ENCODE measurements at places on chromosomes 1 and 21.

GRCh38 chr1:19737104-19737825, 62.5 kb downstream of the TMCO4 start:
- peak; percentile 35 for DNase-seq

GRCh38 chr1:174550296-174550695, 102.5 kb downstream of the GPR52 start:
- no peak for DNase-seq

- DNase-seq: no peak
These were observed 13.5 kb upstream of the FOXE3 start for GRCh38 chr1:47402591-47402990.

DNA sequence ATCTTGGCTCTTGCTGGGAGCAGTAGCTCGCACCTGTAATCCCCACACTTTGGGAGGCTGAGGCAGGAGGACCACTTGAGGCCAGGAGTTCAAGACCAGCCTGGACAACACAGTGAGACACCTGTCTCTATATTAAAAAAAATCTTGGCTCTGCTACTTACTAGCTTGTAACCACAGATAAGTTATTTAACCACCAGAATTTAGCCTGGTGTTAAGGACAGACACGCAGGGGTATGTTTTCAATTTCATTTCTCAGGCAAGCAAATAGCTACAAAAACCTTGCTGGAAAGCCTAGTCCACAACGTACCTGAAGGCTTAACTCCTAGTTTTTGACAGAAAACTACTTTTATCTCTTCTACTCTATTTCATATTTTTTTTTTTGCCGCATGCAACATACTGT, 24.8 kb upstream of the GFI1 start:
- DNase-seq: no peak

- DNase-seq: no peak
These were observed 52.8 kb downstream of the TENT5C start for GRCh38 chr1:117658676-117659075.

DNA sequence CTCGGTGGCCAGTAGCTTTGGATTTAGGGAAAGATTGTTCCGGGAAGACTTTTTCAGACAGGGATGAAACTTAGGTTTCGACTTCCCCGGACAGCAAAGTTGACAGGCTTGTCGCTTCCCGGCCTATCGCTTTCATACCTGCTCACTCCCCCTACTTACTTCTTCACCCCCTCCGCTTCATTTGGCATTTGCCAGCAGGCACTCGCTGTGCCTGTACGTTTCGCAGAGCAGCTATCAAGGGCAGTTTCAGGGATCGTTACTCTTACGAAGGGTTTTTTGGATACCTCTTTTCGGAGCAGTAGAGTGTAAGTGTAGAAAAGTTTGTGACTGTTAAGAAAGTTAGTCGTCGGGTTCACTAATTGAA, 393 bp downstream of the BLZF1 start:
- DNase-seq: peak; percentile 45

- DNase-seq: no peak
These were observed 38.3 kb downstream of the PTGFRN start for GRCh38 chr1:116948046-116948445.

GRCh38 chr1:26959270-26959669, 998 bp downstream of the KDF1 start:
- DNase-seq: no peak

DNA sequence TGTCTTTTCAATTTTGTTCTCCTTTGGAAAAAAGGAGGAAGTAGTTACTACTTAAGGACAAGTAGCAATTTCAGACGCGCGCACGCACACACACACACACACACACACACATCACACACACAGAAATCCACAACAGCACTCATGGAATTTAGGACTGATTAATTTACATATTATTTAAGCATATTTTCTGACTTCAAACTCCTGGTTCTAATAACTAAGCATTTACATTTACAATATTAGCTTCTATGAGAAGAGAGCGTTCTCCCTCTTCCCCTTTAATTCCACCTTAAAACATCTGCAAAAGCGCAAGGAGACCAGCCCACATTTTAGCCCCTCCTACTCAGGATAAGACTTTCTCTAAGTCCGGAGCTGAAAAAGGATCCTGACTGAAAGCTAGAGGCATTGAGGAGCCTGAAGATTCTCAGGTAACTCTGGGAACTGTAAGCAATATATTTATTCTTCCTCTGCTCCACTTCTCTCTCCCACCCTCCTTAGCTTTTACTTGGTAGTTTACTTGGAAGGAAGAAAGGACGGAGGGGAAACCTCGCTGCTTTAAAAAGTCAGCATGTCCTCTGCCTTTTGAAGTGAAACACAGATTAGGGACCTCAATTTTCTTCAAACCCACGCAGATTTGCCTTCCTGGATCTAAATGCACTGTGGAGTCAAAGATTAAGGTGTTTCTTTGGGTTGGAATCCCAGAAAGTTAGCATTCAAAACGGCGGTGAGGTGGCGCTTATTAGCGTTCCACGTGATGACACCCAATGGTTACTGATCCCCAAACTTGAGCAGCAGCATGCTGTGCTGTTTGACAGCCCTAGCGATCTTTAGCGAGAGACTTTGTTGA, at the start of gene PLA2G4A:
TSS of gene PLA2G4A (plus strand) at position 339 of the 844 bp plus-strand sequence. CDS start 25,406 bp downstream, outside the sequence.
- DNase-seq: no peak

GRCh38 chr1:9112961-9113880, 15.7 kb downstream of the GPR157 start:
- no peak for DNase-seq

DNA sequence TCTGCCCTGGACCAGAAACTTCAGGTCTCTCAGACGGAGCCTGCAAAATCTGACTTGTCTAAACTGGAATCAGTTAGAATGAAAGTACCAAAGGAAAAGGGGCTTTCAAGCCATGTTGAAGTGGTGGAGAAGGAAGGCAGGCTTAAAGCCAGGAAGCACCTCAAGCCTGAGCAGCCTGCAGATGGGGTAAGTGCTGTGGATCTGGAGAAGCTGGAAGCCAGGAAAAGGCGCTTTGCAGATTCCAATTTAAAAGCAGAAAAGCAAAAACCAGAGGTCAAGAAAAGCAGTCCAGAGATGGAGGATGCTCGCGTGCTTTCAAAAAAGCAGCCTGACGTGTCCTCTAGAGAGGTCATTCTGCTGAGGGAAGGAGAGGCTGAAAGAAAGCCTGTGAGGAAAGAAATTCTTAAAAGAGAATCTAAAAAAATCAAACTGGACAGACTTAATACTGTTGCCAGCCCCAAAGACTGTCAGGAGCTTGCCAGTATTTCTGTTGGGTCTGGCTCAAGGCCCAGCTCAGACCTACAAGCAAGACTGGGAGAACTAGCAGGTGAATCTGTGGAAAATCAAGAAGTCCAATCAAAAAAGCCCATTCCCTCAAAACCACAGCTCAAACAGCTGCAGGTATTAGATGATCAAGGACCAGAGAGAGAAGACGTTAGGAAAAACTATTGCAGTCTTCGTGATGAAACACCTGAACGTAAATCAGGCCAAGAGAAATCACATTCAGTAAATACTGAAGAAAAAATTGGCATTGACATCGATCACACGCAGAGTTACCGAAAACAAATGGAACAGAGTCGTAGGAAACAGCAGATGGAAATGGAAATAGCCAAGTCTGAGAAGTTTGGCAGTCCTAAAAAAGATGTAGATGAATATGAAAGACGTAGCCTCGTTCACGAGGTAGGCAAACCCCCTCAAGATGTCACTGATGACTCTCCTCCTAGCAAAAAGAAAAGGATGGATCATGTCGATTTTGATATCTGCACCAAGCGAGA, 46.6 kb downstream of the ZBTB17 start:
- DNase-seq: no peak

DNA sequence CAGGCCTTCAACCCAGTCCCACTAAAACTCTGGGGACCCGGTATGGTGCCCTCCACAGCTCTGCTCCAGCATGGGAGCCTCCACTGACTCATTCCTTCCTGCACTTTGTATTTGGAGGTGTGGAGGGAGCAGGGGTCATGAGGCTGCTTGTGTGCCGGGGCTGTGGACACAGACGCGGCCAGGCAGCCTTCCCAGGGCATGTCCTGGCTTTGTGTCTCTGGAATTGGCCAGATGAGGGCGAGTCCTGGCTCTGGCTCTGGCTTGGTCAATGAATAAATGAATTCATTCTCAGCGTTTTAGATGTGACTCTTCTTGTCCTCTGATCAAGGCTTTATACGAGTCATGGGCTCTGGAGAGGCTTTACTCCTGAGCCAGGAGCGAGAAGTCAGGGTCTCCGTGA, 19.1 kb downstream of the AJAP1 start:
- DNase-seq: no peak

DNA sequence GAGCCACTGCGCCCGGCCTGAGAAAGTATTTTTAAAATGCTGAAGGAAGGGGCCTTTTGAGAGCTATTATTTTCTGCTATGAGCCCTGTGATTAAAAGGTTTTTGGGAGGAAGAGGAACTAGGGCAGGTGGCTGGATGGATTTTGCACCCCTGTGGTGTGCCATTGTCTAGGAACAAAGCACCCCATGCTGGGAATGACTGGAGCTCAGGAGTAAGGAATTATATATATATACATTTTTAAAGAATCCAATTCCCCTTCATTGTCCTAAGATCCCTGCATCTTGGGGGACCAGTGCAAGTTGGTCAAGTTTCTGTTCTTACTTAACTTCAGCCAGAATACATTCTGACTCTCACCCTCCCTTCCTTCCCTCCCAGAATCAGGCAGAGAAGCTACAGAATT, 91.6 kb downstream of the ZNF648 start:
- DNase-seq: peak; percentile 67

- no peak for DNase-seq
These were observed 8.4 kb downstream of the ETNK2 start for GRCh38 chr1:204143276-204144041.

DNA sequence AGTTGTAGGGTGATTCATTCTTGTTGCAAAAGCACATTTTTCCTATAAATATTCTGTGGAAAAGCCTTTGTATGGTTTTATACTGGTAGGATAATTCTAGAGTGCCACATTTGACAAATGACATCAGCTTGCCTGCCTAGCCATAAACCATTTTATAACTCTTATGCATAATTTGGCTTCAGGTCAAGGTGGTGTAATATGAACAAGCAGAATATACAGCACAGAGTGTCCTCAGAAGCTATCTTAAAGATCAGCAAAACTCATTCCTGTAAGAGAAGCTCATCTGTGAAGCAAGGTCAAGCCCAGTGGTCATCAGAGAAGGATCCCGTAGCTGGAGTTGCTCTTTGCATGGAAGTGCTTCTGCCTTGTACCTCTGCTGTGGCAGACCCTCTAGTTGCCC, 24.0 kb upstream of the C1orf21 start:
- no peak for DNase-seq

GRCh38 chr1:201655243-201655642, 116.3 kb downstream of the NAV1 start:
- DNase-seq: no peak

DNA sequence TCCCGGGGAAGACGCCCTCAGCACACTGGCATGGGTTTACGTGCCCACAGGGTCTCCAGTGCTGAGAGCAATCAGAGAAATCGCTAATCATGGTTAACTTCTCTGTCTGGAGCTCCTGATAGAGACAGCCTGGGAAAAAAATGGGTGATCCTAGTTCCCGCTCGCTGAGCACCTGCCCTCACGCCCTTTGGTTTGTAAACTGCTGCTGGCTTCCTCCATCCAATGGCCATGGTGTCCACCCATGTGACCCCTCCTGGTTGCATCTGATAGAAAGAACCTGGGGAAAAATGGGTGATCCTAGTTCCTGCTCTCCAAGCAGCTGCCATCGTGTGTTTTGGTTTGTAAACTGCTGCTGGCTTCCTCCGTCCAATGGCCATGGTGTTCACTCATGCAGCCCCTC, 402.2 kb downstream of the PRDM2 start:
- DNase-seq: no peak

- no peak for DNase-seq
These were observed 990 bp upstream of the MRPS6 start for GRCh38 chr21:34072145-34073031.

DNA sequence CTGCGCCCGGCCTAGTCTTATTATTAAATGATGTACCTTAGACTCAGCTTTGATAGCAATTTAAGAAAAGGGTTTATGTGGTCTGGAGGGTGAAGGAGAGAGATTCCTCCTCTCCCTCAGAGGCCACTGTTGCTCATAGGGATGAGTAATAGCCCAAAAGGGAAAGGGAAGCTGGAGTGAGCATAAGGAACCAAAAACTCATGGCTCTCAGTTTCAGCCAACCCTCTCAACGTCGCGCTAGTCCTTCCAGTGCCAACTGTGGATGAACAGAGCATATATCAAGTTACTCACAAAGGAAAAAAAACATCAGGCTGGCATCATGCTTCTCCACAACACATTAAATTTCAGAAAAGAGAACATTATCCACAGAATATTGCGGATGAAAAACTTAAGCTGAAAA, 8.3 kb upstream of the GPR89B start:
- DNase-seq: no peak

GRCh38 chr21:41147096-41147978, 20.6 kb upstream of the BACE2 start:
- peak; percentile 25 for DNase-seq

GRCh38 chr1:226207048-226207447, 16.4 kb upstream of the MIXL1 start:
- DNase-seq: no peak

- DNase-seq: no peak
These were observed 7.5 kb downstream of the TMEM125 start for GRCh38 chr1:43277116-43277876.

DNA sequence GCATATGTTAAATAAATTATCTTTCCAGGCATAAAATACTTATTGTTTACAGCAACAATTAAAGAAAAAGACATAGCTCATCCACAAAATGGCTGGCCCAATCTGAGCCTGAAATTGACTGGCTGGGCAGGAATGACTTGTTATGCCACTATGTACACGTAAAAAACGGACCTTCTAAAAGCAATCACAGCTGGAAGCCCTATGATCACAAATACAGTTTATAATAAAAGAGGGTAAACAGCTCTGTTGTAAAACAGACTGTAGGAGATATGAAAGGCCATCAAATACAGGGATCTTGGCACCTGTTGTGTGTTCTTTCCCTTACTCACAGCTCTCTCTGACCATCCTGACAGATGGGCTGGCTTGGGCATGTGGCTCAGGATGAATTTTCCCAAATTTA, 70.5 kb upstream of the DMRTA2 start:
- peak; percentile 74 for DNase-seq

- no peak for DNase-seq
These were observed 20.1 kb downstream of the DISP3 start for GRCh38 chr1:11498956-11499594.

DNA sequence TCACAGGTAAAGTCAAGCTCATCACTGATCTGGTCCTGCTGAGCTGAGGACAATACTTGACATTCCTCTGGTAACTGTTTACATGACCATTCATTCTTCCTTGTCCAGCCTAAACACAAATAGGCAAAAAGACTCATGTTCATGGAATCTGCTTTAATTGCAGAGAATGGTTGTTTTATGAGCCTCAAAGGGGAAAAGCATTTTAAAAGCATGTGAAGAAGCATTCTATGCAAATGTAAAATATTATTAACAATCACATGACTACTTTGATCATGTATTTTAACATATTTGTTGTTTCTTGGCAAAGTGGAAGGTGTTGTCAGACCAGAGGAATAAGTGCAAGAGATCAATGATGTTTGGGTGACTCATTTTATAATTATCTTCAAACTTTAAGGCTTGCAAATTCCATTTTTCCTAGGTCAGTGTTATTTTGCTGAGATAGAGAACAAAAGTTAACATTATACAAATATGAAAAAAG, 133.7 kb downstream of the RUNX1 start:
- no peak for DNase-seq

GRCh38 chr1:202189918-202190715, 3.5 kb upstream of the LGR6 start:
- no peak for DNase-seq

- DNase-seq: no peak
These were observed 962 bp upstream of the MAN1C1 start for GRCh38 chr1:25615563-25616094.

GRCh38 chr1:228198977-228199590, 8.8 kb upstream of the OBSCN start:
- DNase-seq: no peak

GRCh38 chr1:94707321-94708298, 112.5 kb upstream of the SLC44A3 start:
- DNase-seq: no peak

All from NCI-H1417 (cell line).